Right ventricle myocardium inferior (tissue), 1 donor: ENCODE measurements at places on chromosomes 3 and 15.

DNA sequence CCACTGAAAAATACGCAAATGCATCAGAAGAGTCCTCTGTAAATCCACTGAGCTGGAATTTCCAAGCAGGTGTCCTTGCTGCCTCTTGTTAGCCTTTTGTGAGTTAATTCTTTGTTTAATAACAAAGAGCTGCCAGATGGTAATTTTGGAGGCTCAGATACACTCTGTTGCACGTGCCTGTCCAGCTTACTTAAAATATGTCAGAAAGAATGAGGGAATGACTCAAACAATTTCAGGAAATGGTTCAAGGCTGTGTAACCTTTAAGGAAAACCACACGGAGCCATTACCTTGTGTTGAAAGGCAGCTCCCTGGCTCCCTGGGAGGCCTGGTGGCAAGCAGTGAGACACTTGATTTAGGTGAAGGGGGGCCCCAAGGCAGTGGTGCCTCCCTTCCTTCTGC is 302.2 kb upstream of the CTDSPL start:
- no peak for DNase-seq

DNA sequence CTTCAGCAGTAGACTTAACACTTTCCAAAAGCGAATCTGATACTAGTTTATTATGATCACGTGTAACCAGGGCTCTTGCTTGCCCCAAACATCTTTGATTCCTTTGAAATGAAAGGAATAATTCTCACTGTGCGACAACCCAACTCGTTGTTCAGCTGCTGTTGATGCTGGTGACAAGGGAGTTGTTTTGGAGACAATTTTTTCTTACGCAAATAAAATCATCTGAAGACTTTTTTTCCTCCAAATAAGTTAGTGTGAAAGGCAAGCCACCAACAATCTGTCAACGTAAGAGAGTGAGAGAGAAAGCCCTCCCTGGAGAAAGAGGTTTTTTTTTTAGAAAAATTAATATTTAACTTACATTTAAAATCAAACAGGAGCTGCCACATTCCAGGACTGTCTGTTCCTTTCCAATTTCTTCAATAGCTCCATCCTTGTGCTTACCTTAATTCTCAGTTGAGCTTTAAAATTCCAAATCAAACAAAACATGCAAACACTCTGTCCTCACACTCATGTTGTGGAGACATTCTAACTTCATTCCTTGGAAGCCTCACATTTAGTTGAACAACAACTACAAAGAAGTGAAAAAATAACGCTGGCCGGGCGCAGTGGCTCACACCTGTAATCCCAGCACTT is 4.9 kb upstream of the P3H2 start:
- no peak for DNase-seq

- DNase-seq, result no peak
These were observed 22.9 kb downstream of the ANP32A start for GRCh38 chr15:68797599-68798345.

- DNase-seq, result peak; percentile 21
These were observed 37.8 kb downstream of the CFAP100 start for GRCh38 chr3:126432361-126433104.

GRCh38 chr3:184570489-184570888 is 8.9 kb downstream of the EPHB3 start:
- no peak for DNase-seq

DNA sequence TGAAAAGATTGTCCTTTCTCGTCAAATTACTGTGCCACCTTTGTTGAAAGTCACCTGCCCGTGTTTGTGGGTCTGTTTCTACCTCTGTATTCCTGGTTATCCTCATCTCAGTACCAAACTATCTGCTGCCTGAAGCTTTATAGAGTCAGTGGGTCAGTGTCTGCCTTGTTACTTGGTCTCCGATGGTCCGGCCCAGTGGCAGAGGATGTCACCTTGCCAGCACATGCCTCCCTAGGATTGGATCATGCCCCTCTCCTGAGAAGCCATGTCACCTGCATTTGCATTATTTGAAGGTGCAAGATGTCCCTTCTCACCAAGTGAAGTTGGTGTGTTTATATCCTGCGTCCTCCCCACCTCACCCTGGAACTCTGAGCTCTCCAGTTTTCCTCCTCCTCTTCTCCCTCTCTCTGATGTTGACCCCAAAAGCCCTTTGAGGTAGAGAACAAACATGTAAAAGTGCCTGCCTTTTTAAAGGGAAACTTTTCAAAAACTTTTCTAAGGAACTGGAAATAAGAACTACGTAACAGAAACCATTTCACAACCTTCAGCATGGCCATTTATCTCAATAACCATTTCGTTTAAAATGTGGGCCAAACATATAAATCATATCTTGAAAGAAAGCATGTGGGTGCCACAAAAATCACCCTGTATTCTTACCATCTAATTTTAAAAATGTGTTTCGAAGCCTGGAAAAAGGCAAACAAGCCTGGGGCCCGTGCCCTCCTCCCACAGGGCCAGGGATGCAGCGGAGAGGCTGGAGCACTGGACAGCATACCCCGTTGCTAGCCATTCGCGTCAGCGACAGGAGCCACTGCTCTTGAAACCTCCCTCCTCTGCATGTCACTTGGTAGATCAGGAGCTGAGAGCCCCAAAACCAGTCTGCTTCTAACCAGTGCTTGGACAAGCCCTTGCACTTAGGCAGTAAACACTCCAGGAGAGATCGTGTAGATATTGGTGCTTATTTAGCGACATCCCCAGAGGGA is 102.1 kb downstream of the VGLL4 start:
- no peak for DNase-seq

GRCh38 chr3:67587811-67588210 is 66.6 kb downstream of the SUCLG2 start:
- no peak for DNase-seq

- DNase-seq, result no peak
These were observed 653 bp upstream of the MFSD1 start for GRCh38 chr3:158801201-158801600.

DNA sequence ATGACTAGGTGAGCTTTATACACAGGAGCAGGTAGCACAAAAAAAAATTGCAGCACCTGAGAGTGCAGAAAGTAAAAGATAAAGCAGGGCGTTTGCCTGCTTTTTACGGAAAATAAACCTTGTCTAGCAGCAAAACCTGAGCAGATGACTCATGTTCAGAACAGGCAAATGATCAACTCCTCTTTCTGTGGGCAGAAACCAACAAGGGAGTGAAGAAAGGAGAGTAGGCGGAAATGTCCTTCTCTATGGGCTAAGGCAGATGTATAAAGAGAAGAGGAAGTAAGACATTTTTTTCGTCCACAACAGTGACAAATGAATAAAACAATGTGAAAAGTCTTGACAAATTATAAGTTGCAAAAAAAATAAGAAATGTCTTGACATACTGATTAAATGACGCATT is 24.5 kb upstream of the GMNC start:
- no peak for DNase-seq

GRCh38 chr15:69988541-69989225 is 109.0 kb downstream of the TLE3 start:
- DNase-seq, result no peak

GRCh38 chr15:75542386-75542797 is 36.7 kb downstream of the PTPN9 start:
- DNase-seq, result no peak

DNA sequence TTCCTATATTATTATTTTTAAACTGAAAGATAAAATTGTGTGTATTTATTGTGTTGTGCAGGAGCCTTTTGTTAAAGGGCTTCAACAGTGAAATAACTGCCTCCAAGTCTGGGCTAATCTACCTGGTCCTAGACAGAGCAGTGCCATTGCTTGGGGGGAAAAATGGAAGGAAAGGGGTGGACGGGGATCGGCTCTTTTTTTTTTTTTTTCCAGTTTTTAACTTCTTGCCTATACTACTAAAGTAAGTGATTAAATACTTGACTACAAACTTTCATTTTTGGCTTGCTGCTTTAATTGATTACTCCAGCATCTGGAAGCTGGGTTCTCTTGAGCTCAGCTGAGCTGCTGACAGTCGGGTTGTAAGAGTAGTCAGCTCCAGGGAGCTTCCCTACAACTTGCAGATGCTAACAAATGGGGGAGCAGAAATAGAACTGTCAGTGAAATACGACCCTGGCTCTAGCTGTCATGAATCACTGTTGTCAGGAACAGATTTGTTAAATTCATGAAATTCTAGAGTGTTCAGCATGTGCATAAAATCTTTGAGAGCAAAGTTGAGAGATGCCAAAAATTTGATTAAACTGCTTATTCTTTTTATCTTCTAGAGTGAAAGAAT is 276.7 kb downstream of the ROBO1 start:
- no peak for DNase-seq

DNA sequence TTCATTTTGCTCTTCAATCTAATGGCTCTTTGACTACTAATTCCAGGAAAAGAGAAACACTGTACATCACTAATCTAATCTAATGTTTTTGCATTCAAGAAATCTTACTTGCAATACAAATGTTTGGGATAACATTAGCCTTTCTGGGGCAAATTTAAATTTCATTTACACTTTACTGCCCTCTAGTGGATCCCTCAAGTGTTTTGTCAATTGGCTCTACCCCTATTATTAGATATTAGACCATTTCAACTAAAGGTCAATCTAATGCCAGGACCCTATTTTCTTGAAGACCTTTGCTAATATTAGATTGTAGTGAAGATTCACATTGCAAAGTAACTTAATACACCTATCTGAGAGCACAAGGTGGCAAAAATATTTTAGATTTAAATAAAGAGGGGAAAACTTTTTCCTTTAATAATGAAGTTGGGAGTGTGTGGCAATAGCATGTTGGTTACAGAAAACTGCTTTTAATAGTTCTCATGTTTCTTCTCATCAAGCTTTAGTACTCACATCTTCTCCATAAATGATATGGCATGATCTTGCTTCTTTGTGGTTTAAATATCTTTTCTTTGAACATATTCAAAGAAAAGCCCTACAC is 5.0 kb downstream of the C2CD4A start:
- no peak for DNase-seq

- no peak for DNase-seq
These were observed 39.9 kb upstream of the LDHAL6B start for GRCh38 chr15:59166601-59167265.

DNA sequence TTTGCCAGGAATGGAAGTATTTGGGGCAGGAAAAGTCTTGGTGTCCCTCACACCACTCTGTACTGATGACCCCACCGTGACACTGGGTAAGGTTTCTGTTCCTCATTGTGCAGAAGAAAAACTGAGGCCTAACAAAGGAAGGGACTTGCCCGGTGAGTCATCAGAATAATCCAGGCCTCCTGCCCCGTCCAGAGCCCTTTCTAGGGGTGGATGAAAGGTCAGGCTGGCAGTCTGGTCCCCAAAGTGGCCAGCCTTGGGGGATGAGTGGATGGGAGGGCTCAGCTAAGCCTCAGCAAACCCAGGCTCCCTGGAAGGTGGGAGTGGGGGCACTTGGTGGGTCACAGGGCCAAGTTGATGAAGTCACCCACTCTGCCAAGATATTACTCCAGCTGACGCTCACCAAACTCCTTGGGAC is 2.3 kb upstream of the DNAH1 start:
- DNase-seq, result peak; percentile 58
